Left ventricle myocardium inferior (tissue), 1 donor: ENCODE measurements at places on chromosomes 2 and 18. TPM values are rescaled to one million over a fixed set of nuclear protein-coding genes. Genes with fewer than 3 reads are reported as not detected.

GRCh38 chr2:152558158-152558984, 158.9 kb downstream of the PRPF40A start:
- DNase-seq = no peak

DNA sequence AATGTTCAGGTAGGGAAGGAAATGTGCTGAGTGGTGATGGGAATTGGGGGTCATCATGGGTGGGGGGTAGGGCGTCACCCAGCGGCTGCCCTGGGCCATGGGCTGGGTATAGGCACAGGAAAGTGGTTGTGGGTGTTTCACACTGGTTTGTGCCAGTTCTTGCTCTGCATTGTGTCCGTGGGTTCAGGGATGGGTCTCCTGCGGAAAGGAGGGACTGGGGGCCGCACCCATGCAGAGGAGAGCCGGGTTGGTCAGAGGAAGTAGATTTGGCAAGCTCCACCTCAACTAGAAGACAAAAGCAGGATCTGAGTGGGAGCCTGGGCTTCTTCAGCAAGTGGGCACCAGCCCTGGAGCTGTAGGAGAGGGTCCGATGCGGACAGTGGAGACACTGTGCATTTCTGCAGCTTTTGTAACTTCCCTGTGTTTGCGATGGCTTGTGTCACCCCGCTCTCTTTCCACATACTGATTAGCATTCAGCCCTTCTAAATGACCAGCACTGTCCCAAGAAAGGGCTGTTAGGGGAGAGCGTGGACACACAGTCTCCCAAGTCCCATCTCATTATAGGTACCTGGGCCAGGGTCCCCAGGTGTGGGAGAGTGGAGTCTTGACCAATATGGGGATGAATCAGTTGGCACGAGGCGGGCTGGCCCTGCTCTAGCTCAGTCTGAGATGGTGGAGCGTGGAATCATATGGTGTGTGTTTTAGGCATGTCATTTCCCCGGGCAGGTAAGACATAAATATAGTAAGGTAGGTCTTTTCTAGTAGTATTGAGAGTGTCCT, 67.2 kb downstream of the LRRFIP1 start:
- DNase-seq = no peak

- DNase-seq = no peak
These were observed 178.0 kb downstream of the MCFD2 start for GRCh38 chr2:46737577-46737976.

The OTX1 gene
- not detected for total RNA-seq

DNA sequence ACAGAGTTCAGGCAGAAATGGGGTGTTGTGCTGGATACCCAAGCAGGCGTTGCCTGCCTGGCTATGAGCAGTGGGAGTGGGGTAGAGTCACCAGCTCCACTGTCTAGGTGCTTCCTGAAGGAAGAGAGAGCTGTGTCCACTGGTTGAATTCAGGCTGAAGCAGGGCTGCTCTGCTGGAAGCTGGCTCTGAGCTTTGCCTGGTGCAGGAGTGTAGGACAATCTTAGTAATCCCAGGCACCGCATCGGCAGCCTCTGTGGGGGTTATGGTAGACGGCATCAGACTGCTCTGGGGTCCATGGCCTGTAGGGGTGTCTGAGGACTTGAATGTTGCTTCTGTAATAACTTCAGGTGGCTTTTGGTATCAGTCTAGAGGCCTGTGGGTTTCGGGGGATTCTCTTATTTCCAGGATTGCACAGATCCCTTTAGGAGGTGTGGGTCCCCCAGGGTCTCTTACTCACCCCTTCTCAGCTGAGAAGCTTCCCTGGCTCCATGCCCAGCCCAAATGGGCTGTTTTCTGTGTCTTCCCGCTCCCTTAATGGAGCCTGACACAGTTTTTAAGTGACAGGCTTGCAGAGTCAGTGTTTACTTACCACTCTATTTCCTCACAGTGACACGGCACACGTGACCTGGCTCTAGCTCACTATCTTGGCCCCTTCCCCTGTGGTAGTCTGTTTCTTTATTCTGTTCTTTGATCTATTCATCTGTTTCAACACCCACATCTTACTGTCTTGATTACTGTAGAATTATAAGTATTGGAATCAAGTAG, 644.3 kb downstream of the CBLN2 start:
- no peak for DNase-seq

The DYSF gene
- 48.2 TPM for total RNA-seq
